ENCODE measurements at places on chromosomes 5 and 9. TPM values are rescaled to one million over a fixed set of nuclear protein-coding genes. Genes with fewer than 3 reads are reported as not detected.

LVRN gene
- not detected for total RNA-seq

RNF183 gene
- total RNA-seq: 0.37 TPM

CCL28 gene
- total RNA-seq: 17.1 TPM

PCDHA11 gene
- not detected for total RNA-seq

CA9 gene
- total RNA-seq: 0.86 TPM

SEMA5A gene
- total RNA-seq: 0.14 TPM

SH3GL2 gene
- total RNA-seq: not detected

STING1 gene
- 63.6 TPM for total RNA-seq

PHF24 gene
- not detected for total RNA-seq

CDC20B gene
- total RNA-seq: 0.48 TPM

CNTLN gene
- 0.71 TPM for total RNA-seq

SPATA31A5 gene
- total RNA-seq: not detected

CMYA5 gene
- 0.28 TPM for total RNA-seq

GRM6 gene
- total RNA-seq: not detected

PLPP7 gene
- 0.42 TPM for total RNA-seq

FSTL4 gene
- total RNA-seq: 0.26 TPM

GDA gene
- total RNA-seq: not detected

SLC45A2 gene
- total RNA-seq: not detected

PCAT7 gene
- not detected for total RNA-seq

Measured in activated naive CD8-positive, alpha-beta T cell treated with anti-CD3 and anti-CD28 coated beads, Interleukin-2, amount 10 ng/mL, durations not matched to agents 7 days and 5 days (primary cell).